ENCODE measurements at places on chromosomes 2 and 18.
A peak's percentile ranks its signal among the peaks of the same experiment; 100 is the strongest.

- DNase-seq, result no peak
Observed at GRCh38 chr18:51121597-51121857, 76.0 kb downstream of the MEX3C start.

- DNase-seq, result no peak
Observed at GRCh38 chr2:181594322-181594721, 62.6 kb downstream of the CERKL start.

DNA sequence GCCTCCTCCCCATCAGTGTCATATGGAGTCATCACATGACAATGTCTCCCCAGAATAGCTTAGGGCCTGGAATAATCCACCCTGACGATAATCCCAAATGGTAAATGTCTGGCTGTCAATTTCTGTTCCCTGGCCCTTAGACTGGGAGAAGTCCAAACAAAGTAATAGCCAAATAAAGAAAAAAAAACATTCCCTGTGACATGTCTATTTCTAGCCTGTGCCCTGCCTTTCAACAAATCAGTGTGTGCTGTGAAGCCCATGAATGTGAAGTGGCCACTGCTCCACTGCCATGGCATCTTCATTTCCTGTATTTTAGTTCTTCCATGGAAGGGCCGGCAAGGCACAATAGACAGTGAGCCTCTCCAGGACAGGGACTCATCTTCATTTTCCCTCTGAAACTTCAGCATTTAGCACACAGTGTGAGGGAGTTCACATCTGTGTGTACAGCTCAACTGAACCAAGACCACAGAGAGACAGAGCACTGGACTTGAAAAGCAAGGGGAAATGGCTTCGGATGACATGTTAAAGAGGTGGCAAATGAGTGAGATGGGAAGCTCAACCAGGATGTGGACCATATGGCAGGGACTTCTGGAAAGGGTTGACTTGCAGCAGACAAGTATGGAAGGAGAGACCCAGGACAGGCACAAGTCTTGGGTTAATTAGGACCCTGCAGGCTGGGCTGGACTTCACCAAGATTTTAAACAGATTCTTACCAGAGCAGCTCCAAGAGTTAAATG is 140.0 kb downstream of the ANTXR1 start:
- no peak for DNase-seq

DNA sequence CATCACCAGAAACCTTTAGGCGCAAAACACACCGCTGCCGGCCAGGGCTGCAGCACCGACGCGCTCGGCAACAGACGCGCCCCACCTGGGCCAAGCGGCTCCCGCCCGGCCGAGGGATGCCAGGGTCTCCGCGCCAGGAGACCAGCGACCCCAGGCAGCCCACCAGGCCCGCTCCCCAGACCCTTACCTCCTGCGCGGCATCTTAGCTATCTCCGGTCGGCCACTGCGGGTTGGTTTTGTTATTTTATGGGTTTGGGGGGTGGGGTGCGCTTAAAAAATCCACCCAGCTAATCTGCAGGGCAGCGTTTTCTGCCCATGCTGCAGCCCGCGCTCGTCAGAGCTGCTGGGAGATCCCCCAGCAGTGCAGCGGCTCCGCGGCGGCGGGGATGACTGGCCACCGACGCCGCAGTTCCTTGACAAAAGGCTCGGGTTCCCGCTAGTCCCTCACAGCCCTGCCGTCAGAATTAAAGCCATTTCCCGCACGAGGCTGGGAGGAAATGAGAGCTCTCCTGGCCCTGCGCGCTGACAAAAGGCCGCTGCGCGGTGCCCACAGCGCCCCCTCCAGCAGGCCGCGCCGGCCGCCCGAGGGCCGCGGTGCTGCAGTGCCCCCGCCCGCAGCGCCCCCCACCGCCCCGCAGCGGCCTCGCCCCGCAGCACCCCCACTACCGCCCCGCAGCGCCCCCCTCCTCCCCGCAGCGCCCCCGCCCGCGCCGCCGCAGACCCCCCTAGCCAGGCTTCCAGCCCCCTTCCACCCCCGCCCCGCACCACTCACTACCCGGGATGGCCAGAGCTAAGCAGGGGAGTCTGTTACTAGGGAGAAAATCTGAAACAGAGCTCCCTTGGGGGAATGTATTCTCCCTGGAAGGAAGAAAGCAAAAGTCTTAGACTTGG is at the start of gene ADD2:
Gene ADD2, minus strand, starts transcription at position 502 of the 891 bp plus-strand sequence. CDS start 61,792 bp downstream, outside the sequence.
- peak; percentile 35 for DNase-seq

- DNase-seq, result no peak
Observed at GRCh38 chr2:55047677-55048299, 2.5 kb downstream of the RTN4 start.

- no peak for DNase-seq
Observed at GRCh38 chr2:71226096-71226964, 573 bp downstream of the PAIP2B start.
